ENCODE measurements at places on chromosomes 5 and 9.

DNA sequence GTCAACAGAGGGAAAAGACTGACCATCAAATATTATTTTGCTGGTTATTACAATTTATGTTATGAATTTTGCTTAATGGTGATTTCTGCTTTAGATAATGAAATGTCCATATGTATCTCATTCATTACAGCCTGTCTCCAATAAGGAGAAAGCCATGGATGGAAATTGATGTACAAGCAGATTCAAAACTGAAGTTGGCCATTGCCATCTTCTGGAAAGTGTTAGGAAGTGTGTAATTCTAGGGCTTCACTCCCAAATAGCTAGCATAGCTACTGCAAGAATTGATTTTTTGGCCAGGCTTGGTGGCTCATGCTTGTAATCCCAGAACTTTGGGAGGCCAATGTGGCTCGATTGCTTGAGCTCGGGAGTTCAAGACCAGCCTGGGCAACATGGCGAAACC, 45.8 kb downstream of the DYNC2I2 start:
- no peak for DNase-seq

DNA sequence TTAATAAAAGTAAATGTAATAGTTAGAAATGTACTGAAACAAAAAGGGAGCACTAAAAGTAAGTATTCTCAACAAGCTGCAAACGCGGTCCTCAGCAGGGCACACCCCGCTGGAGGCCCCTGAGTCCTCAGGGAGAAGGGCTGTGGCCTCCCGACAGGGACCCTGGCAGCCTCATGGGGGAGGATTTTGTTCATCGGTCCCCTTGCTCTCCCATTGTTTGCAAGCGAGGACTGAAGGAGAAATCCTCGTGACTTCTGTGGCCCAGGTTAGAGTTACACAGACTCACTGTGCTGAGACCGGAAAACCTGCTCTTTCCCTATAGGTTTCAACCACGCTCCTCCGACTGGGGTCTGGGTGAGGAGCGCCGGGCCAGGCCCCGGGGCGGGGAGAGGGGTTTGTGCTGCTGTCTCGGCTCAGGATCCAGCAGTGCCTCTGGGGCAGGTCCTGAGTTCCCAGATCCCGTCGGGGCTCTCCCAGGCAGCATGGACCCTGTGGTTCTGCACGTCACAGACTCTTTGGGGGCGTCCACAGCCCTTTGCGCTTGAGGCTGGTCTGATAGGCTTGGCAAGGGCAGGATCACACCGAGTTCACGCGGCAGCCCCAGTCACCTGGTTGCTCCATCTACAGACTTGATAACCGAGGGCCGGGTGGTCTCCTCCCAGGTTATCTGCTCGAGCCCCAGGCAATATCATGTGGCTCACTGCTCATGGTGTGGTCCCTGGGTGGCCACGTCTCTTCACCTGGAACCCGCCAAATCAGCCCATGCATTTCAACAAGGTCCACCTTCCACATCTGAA, 38.8 kb downstream of the MRPL36 start:
- DNase-seq = no peak

GRCh38 chr5:176542135-176542595, 5.0 kb upstream of the RNF44 start:
- no peak for DNase-seq

DNA sequence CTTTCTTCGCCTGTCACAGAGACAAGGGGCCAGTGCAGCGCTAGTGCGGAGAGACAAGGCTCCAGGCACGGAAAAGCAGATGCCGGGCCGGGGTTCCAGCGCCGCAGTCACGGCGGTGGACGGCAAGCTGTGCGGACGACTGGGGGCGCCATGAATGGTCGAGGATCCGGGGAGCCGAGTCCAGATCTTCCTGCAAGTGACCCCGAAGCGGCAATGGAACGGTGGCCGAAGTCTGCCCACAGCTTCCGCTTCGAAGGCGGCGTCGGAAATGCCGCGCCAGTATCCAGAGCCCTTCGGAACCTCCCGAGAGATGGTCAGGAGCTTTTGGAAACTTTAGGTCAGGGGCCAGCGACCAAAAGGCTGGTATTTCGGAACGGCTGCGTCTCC, 601 bp upstream of the FAF2 start:
- no peak for DNase-seq
